ENCODE measurements at places on chromosomes 7 and 10. TPM values are rescaled to one million over a fixed set of nuclear protein-coding genes. Genes with fewer than 3 reads are reported as not detected.

- no peaks in the 10 kb centered on the region for H3K27me3 ChIP-seq
- H3K4me3 ChIP-seq = no peak overlapping the region
- H3K36me3 ChIP-seq = no peaks in the 10 kb centered on the region
- no peak for DNase-seq
- H3K4me1 ChIP-seq = no peaks in the 10 kb centered on the region
Measured at GRCh38 chr7:136741941-136742340, 126.5 kb upstream of the CHRM2 start.

DNA sequence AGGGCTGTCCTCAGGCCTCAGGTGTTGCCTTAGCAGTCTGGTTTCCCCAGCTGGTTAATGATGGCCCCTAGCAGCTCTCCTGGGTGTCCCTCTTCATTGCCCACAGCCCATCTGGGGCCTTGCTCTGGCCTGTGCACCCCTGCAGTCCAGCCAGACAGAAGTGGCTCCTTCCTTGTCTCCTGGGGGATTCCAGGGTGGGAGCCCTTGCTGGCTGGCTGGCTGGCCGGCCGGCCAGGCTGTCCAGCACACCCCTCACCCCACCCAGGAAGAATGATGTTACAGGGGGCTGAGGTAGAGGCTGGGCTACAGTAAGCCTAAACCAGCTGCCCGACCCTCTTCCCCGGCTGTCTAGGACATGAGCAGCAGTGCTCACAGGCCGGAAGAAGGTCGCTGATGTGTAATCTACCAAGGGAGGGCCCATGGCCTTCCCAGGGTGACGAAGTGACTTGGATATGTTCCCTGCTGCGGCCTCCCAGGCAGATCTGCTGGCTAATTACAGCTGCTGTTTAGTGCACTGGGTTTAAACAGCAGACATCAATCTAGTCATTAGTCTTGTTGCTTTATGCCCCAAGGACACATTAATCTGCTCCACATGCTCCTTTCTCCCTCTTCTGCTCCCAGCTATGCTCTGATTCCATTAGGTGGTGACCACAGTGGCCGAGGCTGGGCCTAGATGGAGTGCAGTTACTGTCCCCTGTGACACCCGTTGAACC, 53.8 kb upstream of the LRRC4 start:
- no peak overlapping the region for H3K27ac ChIP-seq
- H3K4me3 ChIP-seq = no peak overlapping the region
- peaks cover 2% of the 10 kb centered on the region for H3K36me3 ChIP-seq

DNA sequence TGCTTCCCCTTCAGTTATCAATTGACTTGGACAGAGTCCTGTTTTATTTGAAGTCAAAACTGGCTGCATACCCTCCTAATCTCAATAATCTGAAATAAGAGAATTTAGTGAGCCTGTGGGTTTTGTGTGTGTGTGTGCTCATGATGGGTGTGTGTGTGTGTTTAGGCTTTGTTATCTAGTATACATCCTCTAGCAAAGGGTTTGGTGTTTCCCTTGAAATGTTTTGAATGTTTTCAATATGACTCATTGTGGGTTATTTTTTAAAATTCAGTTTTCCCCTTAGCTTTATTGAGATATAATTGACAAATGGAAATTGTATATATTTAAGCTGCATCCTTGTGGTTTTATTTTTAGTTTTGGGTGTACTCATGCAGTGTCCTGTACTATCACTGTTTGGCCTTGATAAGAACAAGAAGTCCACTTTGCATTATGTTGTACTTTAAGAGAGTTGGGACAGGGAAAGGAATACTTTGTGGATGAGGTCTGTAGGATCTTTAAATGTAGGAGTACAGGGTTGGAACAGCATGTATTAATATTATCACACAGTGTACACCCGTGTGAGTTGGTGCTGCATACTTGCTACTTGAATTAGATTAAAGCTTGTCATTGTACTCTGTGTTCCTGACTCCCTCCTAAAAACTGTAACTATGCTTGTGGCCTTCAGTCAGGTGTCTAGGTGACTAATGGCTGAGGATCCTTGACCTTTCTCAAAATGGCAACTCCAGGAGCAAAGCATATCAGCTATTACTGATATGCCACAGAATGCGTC, 58.3 kb downstream of the VCL start:
- no peaks in the 10 kb centered on the region for H3K36me3 ChIP-seq
- no peak overlapping the region for H3K4me3 ChIP-seq
- H3K4me1 ChIP-seq = peaks cover 34% of the 10 kb centered on the region
- H3K27ac ChIP-seq = no peak overlapping the region
- DNase-seq = no peak

GRCh38 chr10:48554656-48555055, 50.2 kb downstream of the ARHGAP22 start:
- H3K4me1 ChIP-seq = no peaks in the 10 kb centered on the region
- H3K27ac ChIP-seq = no peak overlapping the region
- H3K4me3 ChIP-seq = no peak overlapping the region
- no peaks in the 10 kb centered on the region for H3K36me3 ChIP-seq
- DNase-seq = no peak
- H3K27me3 ChIP-seq = no peaks in the 10 kb centered on the region

DNA sequence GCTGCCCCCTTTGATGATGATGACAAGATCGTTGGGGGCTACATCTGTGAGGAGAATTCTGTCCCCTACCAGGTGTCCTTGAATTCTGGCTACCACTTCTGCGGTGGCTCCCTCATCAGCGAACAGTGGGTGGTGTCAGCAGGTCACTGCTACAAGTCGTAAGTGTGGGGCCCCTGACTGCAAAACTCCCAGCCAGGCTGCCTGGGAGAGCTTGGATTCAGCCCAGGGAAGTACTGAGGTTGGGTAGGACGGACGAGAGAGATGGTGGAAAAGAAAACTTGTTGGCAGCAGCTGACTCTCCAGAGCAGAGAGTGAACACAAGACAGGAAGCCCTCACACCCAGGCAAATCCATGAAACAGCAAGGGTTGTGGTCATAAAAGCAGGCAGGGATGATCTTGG, 1.3 kb downstream of the PRSS2 start:
- no peak for DNase-seq
- no peaks in the 10 kb centered on the region for H3K4me1 ChIP-seq
- no peak overlapping the region for H3K27ac ChIP-seq
- no peak overlapping the region for H3K4me3 ChIP-seq

DNA sequence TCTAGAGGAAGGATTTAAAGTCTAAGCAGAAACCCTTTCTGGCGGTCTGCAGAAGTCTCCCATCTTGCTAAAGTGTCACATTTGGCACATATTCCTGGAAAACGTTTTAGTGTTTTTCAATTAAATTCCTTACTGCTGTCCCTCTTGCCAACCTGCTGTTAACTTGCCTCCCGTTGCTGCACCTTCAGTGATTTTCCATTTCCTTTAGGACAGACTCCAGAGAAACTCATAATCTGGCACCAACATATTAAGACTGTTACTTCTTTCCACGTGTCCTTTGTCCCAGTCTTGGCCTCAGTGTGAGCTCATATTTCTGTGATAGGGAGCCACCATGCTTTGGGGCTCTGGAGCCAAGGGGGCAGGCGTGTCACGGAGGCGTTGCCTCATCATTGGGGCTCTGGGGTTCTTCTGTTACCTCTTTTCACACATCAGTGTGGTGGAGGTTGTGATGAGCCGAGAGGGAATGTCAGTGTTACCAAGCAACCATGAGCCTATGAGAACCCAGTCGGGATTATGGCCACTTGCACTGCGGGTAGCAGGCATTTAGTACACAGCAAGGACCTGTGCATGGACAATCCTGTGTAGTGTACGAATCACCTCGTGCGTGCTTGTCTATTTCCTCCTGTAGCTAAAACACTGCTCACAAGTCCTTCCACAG, 26.0 kb upstream of the ZNF32 start:
- H3K27me3 ChIP-seq = no peaks in the 10 kb centered on the region
- H3K27ac ChIP-seq = no peak overlapping the region
- no peaks in the 10 kb centered on the region for H3K36me3 ChIP-seq

The NODAL gene
- not detected for total RNA-seq
